ENCODE measurements at places on chromosomes 11 and 22. TPM values are rescaled to one million over a fixed set of nuclear protein-coding genes. Genes with fewer than 3 reads are reported as not detected.

The UBQLNL gene
- 0.16 TPM for total RNA-seq

GRCh38 chr11:203945-204586 is 3.1 kb downstream of the BET1L start:
- H3K27me3 ChIP-seq, result no peaks in the 10 kb centered on the region
- peaks cover 53% of the 10 kb centered on the region for H3K4me1 ChIP-seq
- H3K27ac ChIP-seq, result no peak overlapping the region
- peaks cover 43% of the 10 kb centered on the region for H3K36me3 ChIP-seq
- H3K4me3 ChIP-seq, result no peak overlapping the region

DNA sequence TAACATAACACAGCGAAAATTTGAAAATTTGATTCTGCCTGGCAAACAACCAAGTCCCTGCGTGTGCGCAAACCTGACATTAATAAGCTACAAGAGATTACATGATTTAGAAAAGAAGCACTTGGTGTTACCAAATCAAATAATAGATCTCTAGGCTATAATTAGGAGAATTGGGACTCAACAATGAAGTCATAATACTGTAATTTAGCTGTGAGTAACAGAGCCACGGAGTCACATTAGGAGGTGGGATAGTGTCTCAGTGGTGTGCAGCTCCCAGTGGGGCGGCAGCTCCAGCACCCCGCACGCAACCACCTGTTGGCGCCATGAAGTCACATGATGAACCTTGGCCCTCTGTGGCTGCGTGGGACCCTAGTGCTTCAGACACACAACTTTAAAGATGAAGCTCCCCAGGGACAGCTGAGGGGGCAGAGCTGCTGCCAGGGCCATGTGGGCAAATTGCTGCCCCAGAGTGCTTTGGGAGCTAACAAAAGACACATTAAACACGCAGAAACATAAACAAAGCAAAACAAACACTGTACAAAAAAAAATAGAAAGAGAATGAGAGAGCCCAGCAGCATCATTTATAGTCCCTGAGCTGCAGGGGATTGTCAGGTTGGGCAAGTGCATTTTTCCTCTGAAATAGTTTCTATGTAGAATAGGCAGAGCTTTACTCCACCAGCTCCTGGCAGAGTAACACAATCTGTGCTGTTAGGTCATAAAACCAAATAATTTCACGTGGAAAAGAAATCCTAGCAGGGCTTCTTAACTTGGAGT is 605.6 kb downstream of the SOX6 start:
- H3K4me1 ChIP-seq, result no peaks in the 10 kb centered on the region
- no peak for DNase-seq
- no peak overlapping the region for H3K27ac ChIP-seq
- H3K36me3 ChIP-seq, result no peaks in the 10 kb centered on the region
- H3K4me3 ChIP-seq, result no peak overlapping the region

GRCh38 chr11:69436041-69436982 is 45.2 kb upstream of the LINC01488 start:
- no peaks in the 10 kb centered on the region for H3K27me3 ChIP-seq
- DNase-seq, result peak; percentile 26
- no peaks in the 10 kb centered on the region for H3K4me1 ChIP-seq
- H3K4me3 ChIP-seq, result no peak overlapping the region
- no peaks in the 10 kb centered on the region for H3K36me3 ChIP-seq

The LRP4 gene
- total RNA-seq, result 18.6 TPM

DNA sequence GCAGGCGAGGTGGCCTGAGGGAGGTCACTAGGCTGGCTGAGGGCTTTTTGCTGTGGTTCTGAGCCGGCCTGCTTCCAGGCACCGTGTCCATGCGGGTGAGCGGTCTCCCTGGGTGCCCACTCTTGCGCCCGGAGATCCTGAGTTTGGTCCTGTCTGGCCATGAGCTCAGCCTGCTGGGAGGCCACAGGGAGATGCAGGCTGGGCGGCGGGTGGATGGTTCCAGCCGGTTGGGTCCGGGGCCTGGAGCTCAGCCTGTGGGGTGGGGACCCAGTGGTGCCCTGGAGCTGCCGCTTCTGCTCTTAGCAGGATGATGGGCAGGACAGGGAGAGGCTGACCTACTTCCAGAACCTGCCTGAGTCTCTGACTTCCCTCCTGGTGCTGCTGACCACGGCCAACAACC is 18.5 kb downstream of the TPCN2 start:
- H3K4me1 ChIP-seq, result no peaks in the 10 kb centered on the region
- no peak overlapping the region for H3K4me3 ChIP-seq
- H3K36me3 ChIP-seq, result no peaks in the 10 kb centered on the region
- no peaks in the 10 kb centered on the region for H3K27me3 ChIP-seq
- H3K27ac ChIP-seq, result no peak overlapping the region

- H3K4me3 ChIP-seq, result no peak overlapping the region
- no peak overlapping the region for H3K27ac ChIP-seq
- no peak for DNase-seq
- peaks cover 3% of the 10 kb centered on the region for H3K4me1 ChIP-seq
- H3K27me3 ChIP-seq, result peaks cover 23% of the 10 kb centered on the region
These were observed 188.2 kb downstream of the MN1 start for GRCh38 chr22:27613099-27614005.

The CAPN5 gene
- total RNA-seq, result 1.2 TPM

- H3K4me1 ChIP-seq, result no peaks in the 10 kb centered on the region
- H3K36me3 ChIP-seq, result no peaks in the 10 kb centered on the region
- no peaks in the 10 kb centered on the region for H3K27me3 ChIP-seq
- no peak overlapping the region for H3K4me3 ChIP-seq
These were observed 9.1 kb downstream of the DCHS1 start for GRCh38 chr11:6646576-6646917.

GRCh38 chr11:96106645-96107044 is 182.7 kb upstream of the MTMR2 start:
- no peak overlapping the region for H3K27ac ChIP-seq
- no peaks in the 10 kb centered on the region for H3K36me3 ChIP-seq
- no peak for DNase-seq
- no peak overlapping the region for H3K4me3 ChIP-seq
- no peaks in the 10 kb centered on the region for H3K27me3 ChIP-seq

DNA sequence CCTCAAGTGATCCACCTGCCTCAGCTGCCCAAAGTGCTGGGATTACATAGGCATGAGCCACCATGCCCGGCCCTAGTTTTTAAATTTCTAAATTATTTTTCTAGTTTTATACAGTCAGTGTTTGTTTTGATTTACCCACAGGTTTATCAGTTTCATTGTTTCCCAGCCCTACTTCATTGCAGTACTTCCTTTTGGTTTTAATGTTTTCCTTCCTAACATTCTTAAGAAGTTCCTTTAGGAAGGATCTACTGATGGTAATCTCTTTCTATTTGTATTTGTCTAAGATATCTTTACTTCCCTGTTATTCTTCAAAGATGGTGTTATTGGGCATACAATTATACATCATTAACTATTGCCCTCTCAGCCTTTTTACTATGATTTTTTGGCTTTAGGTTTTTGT is 4.9 kb upstream of the EXT2 start:
- no peak for DNase-seq
- H3K4me1 ChIP-seq, result no peaks in the 10 kb centered on the region
- H3K27ac ChIP-seq, result no peak overlapping the region
- no peak overlapping the region for H3K4me3 ChIP-seq

DNA sequence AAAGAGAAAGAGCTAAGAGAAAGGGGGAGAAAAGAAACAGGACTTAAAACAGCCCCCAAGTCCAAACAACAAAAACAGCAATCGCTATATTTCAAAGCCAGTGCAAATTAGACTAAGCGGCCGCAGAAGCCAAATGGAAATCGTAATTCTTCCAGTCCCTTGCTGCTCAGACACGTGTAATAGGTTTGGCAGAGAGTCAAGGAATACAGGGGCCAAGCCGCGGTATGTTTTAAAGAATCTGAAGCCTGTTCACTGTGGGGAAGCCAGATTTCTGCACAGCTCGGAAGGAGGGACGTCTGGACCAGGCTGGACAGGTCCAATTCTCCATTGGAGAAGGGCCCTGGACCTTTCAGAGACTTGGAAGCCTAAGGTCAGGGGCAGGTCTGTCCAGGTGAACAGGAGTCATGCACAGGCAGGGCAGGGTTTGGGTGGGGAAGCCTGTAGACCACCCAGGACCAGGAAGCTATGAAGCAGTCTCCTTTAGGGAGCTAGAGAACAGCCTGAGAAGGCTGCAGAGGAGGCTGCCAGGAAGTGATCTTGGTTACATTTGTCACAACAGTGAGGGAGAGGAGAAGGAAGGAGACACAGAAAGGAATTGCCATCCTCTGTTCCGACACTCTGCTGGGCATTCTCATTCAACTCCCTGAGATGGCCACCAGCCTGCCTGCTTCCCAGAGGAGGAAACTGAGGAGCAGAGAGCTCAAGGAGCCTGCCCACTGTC is 265.5 kb upstream of the ISX start:
- DNase-seq, result no peak
